ENCODE measurements at places on chromosomes 11 and 22. TPM values are rescaled to one million over a fixed set of nuclear protein-coding genes. Genes with fewer than 3 reads are reported as not detected.

Gene BTG4
- not detected for total RNA-seq

DNA sequence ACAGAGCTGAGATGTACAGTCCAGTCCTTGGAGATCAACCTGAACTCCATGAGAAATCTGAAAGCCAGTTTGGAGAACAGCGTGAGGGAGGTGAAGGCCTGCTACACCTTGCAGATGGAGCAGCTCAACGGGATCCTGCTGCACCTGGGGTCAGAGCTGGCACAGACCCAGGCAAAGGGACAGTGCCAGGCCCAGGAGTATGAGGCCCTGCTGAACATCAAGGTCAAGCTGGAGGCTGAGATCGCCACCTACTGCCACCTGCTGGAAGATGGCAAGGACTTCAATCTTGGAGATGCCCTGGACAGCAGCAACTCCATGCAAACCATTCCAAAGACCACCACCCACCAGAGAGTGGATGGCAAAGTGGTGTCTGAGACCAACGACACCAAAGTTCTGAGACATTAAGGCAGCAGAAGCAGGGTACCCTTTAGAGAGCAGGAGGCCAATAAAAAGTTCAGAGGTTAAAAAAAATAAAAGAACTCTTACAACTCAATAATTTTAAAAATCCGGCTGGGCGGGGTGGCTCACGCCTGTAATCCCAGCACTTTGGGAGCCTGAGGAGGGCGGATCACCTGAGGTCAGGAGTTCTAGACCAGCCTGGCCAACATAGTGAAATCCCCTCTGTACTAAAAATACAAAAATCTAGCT, 69.9 kb upstream of the RTL6 start:
- DNase-seq = peak; percentile 62

DNA sequence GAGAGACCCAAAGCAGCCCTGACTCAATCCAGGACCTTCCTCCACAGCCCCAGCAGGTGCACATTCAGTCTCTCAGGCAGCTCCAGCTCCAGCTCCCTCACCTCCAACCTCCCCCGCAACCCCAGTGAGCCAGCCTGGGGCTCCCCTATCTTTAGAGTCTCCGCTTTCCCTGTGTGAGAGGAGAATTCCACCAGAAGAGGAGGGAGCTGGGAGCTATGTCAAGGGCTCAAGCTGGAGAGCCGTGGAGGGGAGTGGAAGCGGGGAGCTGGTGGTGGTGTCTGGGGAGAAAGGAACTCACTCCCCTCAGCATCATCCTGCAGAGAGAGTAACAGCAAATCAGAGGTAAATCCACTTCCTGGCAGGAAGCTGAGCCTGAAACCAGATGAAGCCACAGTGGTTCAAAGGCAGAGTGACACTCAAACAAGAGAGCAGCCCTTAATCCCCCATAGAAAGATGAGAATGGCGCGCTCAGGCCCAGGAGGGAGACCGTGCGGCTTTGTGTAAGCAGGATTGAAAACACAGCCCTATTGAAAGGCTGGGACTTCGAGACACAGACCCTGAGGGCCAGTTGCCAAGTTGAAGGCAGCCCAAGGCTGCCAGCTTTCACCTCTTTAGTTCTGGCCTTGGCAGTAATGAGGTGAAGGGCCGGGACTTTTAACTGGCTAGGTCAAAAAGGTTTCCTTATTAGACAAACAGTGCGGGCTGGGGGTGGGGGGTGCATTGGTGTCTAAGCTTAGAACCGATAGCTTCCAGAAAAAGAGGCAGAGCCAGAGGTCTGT, 21.4 kb upstream of the CDON start:
- DNase-seq = no peak

Gene HTR3B
- total RNA-seq = not detected

- no peak for DNase-seq
Observed at GRCh38 chr11:35911013-35911412, 32.8 kb upstream of the LDLRAD3 start.

GRCh38 chr22:24165673-24166072, 15.6 kb upstream of the SUSD2 start:
- DNase-seq = no peak

Measured in myocyte (in vitro differentiated cells).